ENCODE measurements at places on chromosomes 16 and 17.

- no peak for DNase-seq
These were observed 5.9 kb downstream of the PNMT start for GRCh38 chr17:39674179-39674578.

DNA sequence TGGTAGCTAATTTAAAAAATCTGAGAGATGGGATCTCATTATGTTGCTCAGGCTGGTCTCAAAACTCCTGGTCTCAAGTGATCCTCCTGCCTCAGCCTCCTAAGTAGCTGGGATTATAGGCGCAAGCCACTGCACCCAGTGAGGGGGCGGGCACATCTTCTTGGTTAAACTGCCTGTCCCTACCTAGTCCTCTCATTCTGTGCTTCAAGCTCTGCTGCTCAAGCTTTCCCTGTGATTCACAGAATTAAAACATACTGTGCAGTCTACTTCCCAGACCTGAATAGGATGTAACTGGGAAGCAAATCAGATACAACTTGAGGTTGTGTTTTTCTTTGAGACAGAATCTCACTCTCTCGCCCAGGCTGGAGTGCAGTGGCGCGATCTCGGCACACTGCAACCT lies 2.3 kb downstream of the MRPL38 start:
- no peak for DNase-seq

DNA sequence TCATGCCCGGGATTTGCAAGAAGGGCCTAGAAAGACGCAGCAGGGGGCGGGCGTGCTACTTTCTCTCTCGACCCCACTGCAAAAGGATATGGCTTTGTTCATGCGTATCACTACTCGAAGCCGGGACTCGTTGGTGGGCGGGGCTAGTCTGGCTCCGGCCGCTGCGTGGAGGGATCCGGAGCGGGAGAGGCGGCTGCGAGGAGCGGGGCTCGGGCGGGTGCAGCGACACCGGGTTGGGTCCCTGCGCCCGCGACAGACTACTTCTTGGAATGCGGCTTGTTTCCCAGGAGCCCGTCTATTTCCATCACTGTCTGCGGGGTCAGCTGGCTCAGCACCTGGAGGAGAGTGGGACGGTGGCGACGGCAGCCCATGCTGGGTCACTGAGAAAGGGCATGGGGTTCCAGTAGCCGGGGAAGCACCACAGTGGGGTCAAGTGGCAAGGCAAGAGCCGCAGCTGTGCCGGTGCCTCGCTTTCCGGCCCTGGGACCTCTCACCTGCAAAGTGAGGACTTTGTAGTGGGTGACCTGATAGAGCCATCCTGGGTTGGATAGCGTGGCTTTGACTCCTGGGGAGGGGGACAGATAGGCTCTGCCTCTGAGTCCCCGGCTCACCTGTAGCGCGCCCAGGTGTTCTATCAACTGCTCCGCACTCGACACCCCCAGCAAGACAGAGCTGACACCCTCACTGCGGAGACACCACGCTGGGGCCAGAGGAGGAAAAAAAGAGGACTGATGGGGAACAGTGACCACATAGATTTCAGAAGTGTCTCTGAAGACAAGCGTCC lies 6.6 kb downstream of the KCNAB3 start:
- DNase-seq = no peak

GRCh38 chr17:16975277-16975651 lies 3.3 kb upstream of the TNFRSF13B start:
- DNase-seq = no peak

- no peak for DNase-seq
These were observed 66.4 kb downstream of the SRCIN1 start for GRCh38 chr17:38539386-38539785.

- DNase-seq = no peak
These were observed 17.2 kb upstream of the RABEP1 start for GRCh38 chr17:5264893-5265292.

DNA sequence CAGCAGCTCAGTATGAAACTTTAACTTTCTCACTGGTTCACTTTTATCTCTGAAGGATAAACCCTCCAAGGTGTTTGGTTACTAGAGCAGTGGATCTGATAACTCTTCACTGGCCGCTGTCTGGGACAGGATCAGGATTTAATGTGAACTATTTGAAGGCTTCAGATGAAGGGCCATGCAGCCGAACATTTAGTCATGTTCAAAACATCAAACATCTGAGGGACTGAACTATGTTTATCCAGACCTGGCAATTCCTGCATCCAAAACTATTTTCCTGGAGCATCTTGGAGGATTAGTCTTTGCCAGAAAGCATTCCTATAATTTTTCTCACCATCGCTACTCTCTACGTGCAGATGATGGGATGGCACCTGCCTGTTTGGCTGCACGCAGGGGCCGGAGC lies 20.3 kb upstream of the PMP22 start:
- DNase-seq = no peak

GRCh38 chr17:57665128-57665527 lies 80.0 kb downstream of the CCDC182 start:
- no peak for DNase-seq

GRCh38 chr17:2374549-2375285 lies 26.1 kb downstream of the MNT start:
- DNase-seq = no peak

- DNase-seq = no peak
These were observed 35.8 kb upstream of the HAPSTR1 start for GRCh38 chr16:9055661-9056060.

All from AG09309 (cell line).